Left renal cortex interstitium (tissue), 4 donors: ENCODE measurements at places on chromosomes 12 and 14. TPM values are rescaled to one million over a fixed set of nuclear protein-coding genes. Genes with fewer than 3 reads are reported as not detected.

Gene TGM1
- 0.92 TPM for polyA plus RNA-seq

Gene NDRG2
- 157 TPM for polyA plus RNA-seq

Gene CACNA2D4
- polyA plus RNA-seq, result 2.6 TPM

Gene AMDHD1
- 1.8 TPM for polyA plus RNA-seq

Gene RDH12
- 0.61 TPM for polyA plus RNA-seq

Gene NPC2
- polyA plus RNA-seq, result 319 TPM

Gene KCNA5
- polyA plus RNA-seq, result 2.5 TPM

Gene RIMBP2
- polyA plus RNA-seq, result 14.1 TPM

Gene DBX2
- polyA plus RNA-seq, result 0.06 TPM

Gene ZFHX2
- 5.3 TPM for polyA plus RNA-seq

Gene ADCY6
- 114 TPM for polyA plus RNA-seq

- DNase-seq, result no peak
Observed at GRCh38 chr12:128121424-128121823, 145.5 kb upstream of the TMEM132C start.

DNA sequence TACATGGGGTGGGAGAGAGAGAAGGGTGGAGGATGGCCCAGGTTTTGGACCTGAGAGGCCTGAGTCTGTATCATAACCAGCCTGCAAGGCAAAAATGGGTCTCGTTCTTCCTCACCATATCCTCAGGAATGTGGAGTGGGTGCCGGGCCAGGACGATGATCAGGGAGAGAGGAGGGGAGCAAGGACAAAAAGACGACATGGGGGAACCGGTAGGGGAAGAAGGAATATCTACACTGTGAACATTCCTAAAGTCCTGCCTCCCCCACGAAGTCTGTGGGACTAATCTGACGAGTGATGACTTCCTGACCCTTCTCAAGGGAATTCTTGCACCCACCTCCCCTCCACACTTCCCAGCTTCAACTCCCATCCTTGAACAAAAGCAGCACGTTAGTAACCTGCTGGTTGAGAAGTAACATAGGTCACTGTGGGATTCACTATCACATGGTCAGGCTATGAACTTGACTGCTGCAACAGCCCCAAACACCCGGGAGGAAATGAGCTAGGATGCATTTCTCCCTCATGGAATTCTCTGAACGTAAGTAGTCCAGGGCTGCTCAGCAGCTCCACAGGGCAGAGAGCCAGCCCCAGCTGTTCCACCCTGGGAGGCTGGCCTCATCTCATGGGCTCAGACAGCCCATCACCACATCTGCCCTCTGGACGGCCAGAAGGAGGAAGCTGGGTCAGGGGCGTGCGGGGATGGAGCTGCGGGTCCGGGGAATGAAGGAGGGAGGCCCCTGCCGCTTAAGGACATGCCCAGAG, 36.8 kb upstream of the VWF start:
- no peak for DNase-seq

GRCh38 chr14:81432219-81432661, 32.1 kb upstream of the STON2 start:
- no peak for DNase-seq

DNA sequence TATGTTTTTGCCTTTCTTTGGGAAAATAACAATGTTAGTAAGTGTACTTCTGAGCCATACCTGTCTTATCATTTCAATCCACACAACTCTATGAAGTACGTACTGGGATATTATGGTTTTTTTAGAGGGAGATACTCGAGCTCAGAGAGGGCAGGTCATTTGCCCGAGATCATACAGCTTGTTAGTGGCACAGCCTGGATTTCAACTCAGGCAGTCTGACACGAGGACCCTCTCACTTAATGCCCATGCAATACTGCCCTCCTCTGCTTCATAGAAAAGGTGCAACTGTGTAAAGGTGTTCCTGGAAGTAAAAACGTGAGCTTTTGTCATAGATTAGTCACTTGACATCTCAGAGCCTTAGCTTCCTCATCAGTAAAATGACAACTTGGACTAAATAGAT, 128.0 kb downstream of the NDUFA12 start:
- DNase-seq, result no peak

DNA sequence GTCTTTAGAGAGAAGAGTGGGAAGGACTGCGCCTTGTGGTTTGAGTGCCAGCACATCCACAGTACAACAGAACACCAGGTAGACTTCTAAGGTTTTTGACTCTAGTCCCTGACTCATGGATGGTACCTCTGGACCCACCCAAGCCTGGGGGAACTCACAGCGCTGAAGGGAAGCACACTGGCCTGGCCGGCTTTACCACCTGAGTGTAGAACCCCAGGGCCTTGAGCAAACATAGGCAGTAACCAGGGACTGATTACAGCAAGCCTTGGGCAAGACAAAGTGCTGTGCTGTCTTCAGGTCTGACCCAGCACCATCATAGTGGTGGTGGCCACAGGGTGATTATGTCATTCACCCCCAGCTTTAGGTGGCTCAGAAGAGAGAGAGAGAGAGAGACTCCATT, 17.2 kb downstream of the EML5 start:
- no peak for DNase-seq

- DNase-seq, result no peak
Observed at GRCh38 chr12:24496755-24497154, 452.1 kb downstream of the BCAT1 start.

DNA sequence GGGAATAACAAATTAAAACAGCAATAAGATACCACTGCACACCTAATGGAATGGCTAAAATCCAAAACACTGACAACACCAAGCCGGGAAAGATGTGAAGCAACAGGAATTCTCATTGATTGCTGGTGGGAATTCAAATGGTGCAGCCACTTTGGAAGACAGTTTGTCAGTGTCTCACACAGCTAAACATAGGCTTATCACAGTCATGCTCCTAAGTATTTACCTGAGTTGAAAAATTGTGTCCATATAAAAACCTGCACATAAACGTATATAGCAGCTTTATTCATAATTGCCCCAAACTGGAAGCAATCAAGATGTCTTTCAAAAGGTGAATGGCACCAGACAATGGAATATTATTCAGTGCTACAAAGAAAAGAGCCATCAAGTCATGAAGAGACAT, 21.6 kb downstream of the GNPTAB start:
- DNase-seq, result no peak

GRCh38 chr12:74321381-74321780, 216.3 kb upstream of the ATXN7L3B start:
- DNase-seq, result no peak

GRCh38 chr14:62778852-62779251, 266.4 kb downstream of the KCNH5 start:
- no peak for DNase-seq

- no peak for DNase-seq
Observed at GRCh38 chr14:89491711-89492381, 74.8 kb upstream of the FOXN3 start.

GRCh38 chr12:28855761-28856310, 293.2 kb upstream of the FAR2 start:
- DNase-seq, result no peak

GRCh38 chr14:89013698-89014568, 189.5 kb downstream of the TTC8 start:
- no peak for DNase-seq

GRCh38 chr12:132633901-132634300, 15.3 kb downstream of the P2RX2 start:
- no peak for DNase-seq

DNA sequence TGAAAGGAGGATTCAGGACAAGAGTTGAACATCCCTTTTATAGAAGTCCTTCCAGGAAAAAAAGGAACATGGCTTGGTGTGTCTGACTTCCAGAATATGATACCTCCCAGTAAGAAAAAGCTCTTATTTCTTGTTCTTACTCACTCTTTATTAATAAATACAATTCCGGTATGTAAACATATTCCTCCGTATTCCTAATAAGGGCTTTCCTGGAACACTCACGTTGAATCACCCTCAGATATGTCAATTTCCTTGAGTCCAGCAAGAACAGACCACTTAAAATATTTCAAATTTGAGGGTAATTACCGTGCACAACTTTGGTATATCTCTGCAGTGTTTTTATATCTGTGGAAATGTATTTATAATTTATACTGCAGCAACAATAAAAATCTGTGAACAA, 385.6 kb downstream of the SYT1 start:
- no peak for DNase-seq

DNA sequence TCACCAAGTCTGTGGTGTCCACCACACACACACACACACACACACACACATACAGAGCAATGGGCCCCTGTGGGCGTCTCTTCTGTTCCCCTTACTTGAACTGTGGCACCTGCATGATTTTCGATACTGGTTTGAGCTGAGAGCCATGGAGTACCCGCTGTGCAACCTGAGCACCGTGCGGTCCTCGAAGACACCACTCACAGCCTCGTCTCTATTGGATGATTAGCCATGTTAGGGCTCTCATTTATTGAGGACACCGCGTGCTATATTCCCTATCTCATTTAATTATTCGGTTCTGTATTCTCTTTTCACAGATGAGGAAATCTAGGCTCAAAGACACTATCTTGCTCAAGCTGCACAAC, 623 bp upstream of the C14orf132 start:
- DNase-seq, result no peak

DNA sequence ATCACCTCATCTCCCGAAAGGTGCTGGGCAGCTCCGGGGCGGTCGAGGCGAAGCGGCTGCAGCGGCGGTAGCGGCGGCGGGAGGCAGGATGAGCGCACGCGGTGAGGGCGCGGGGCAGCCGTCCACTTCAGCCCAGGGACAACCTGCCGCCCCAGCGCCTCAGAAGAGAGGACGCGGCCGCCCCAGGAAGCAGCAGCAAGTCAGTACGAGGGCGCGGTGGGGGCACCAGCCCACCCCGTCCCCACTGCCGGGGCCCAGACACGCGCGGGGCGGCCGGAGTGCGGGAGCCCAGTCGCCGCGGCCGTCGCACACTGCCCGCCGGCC, 862 bp downstream of the HMGA2 start:
- DNase-seq, result no peak

GRCh38 chr12:39831587-39832315, 212.1 kb upstream of the ABCD2 start:
- DNase-seq, result no peak

DNA sequence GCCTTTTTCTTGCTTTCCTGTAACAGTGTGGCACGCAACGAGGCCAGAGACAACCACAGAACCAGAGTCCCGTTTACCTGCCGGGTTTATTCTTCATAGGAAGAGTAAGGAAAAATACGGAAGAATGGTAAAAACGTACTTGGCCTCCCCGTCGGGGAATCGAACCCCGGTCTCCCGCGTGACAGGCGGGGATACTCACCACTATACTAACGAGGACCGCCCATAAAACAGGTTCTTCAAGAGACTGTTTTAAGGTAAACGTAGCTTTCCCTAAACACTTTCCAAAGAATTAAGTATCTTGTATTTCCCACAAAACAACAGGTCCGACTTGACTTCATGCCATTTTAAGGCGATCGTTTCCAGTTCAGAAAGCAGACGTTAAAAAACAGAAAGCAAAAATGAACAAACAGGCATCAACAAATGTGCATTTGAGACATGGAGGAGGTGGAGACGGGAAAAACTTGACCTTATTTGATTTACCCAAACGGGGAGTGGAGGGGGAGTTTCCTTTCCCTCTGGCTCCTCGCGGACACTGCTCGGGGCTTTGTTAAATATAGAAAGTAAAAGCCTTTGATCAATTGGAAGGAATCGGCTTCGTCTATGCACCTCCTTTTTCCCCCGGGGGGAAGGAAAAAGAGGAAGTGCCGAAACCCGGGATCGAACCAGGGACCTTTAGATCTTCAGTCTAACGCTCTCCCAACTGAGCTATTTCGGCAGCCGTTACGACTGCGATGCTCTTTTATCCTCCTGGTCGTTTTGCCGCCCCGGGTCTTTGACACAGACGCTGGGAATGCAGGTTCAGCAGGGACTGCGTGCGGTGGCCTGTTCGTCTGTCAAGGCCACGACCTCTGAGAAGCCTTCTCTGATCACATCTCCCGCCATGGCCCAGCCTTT, 13.0 kb upstream of the UBC start:
- DNase-seq, result peak; percentile 96

DNA sequence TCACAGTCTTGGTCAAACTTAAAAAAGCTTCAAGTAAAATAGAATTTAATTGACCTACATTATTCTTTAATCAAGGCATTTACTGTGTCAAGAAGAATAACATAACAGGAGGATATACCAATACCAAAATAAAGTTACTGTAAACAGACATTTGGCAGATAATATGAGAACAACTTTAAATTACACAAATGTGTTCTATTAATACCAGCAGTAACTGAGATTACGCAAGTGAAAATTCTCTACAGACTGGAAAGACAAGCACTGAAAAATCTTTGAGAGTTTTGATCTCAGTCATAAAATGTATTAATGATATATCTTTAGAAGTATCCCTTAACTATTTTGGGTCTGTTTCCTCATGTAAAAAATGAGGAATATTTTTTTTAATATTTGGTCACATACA, 169.2 kb upstream of the SOX5 start:
- no peak for DNase-seq

- DNase-seq, result no peak
Observed at GRCh38 chr14:95143808-95144620, 13.3 kb downstream of the DICER1 start.

DNA sequence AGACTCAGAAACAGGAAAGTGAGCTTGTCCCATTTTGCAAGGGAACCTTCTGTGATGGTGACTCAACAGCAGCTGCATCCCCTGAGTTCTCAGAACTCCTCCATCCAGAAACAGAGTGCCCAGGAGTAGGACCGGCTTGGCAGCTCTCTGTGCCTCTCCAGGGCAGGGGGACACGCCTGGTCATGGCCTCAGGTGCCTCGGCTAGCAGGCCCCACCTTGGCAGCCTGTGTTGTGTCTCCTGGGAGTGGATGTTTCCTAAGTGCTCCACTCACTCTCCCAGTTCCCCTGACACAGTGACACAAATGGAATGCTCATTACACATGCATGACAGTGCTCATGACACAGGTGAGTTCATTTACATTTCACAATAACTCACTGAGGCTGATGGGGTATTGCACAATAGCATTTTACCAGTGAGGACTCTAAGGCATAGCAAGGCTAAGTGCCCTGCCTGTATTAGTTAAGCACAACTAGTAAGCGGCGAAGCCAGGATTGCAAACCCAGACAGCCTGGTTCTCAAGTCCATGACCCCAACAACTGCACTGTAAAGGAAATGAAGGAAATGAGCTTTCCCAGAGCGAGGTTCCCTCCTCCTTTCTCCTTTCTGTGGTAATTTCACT, 47.4 kb downstream of the CALM1 start:
- DNase-seq, result no peak

DNA sequence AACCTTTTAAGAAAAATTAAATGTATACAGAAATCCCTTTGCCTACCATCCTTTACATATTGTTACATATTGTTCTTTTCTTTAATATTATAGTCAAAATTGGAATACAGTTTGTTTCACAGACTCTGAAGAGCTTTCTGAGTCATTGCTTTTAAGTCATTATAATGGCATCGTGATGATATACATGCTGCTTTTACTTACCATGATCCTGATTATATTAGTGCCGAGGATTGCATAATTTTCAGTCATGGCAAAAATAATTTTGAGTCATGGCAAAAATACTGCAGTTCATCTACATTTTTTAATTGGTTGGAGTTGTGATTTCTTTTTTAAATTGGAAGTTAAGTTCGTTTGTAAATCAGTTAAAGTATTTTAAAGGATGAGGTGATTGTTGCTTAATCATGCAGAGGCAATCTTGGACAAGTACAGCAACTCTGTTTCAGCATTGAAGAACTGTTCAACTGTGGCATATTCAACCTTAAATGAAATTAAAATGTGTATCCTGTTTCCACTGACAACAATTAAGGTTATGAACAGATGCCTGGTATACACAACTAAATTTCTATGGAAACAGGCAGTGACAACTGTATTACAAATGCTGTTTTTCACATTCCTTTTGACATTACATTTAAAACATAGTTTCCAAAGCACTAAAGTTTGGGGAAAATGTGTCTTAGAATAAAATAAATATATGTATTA, 142.3 kb downstream of the PCNX1 start:
- DNase-seq, result no peak
